ENCODE measurements at places on chromosomes 11 and 22.

DNA sequence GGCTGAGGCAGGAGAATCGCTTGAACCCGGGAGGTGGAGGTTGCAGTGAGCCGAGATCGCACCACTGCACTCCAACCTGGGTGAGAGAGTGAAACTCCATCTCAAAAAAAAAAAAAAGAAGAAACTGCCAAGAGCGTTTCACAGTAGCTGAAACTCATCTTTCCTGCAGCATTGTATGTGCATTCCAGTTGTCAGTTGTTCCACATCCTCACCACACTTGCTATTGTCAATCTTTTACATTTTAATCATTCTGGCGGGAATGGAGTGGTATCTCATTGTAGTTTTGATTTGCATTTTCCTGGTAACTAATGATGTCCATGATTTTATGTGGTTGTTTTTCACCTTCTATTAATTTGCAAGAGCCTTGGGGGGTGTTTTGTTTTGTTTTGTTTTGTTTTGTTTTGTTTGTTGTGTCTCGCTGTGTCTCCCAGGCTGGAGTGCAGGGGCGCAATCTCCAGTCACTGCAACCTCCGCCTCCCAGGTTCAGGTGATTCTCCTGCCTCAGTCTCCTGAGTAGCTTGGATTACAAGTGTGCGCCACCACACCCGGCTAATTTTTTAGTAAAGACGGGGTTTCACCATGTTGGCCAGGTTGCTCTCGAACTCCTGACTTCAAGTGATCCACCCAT is 8.1 kb upstream of the GNB1L start:
- H3K27ac ChIP-seq = no peak overlapping the region
- no peaks in the 10 kb centered on the region for H3K4me1 ChIP-seq
- no peak overlapping the region for H3K4me3 ChIP-seq
- DNase-seq = no peak
- H3K36me3 ChIP-seq = no peaks in the 10 kb centered on the region

GRCh38 chr11:105609832-105610781 is at the start of gene GRIA4:
GRIA4 (plus strand) TSS chr11:105610073; CDS start chr11:105610998, 925 bp downstream.
- no peaks in the 10 kb centered on the region for H3K4me1 ChIP-seq
- H3K27me3 ChIP-seq = peaks cover 19% of the 10 kb centered on the region
- no peaks in the 10 kb centered on the region for H3K36me3 ChIP-seq
- H3K4me3 ChIP-seq = no peak within 1 kb of the TSS

- no peaks in the 10 kb centered on the region for H3K36me3 ChIP-seq
- no peak overlapping the region for H3K27ac ChIP-seq
- H3K27me3 ChIP-seq = no peaks in the 10 kb centered on the region
- peak; percentile 62 for DNase-seq
- peaks cover 4% of the 10 kb centered on the region for H3K4me1 ChIP-seq
These were observed 29.7 kb downstream of the FAM83F start for GRCh38 chr22:40024201-40025061.

DNA sequence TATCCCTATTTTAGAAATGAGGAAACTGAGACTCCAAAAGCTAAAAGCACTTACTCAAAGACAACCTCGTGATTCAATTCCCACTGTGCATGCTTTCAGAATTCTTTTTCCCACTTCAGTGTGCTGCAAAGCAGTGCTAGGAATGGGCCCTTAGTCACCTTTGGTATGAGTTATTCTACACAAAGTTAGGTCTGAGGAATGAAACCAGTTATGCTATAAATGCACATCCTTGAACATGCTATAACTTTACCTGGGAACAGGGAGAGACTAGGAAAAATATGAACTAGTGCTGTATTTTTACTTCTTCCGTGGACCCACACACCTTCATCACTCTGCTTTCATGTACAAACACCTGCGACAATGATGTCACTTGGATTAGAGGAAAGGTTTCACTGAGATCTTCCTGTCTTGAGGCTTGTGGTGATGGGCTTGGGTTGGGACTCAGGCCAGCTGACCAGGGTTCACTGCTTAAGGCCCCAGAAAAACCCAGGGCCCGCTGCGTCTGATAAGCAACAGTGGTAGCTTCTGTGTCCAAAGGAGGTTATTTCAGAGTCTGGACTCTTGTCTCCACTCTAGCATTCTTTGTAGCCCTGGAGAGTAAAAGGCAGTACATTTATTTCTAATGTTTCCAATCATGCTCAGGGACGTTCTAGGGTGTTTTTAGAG is 81.6 kb downstream of the ZC3H12C start:
- no peak overlapping the region for H3K4me3 ChIP-seq
- H3K27ac ChIP-seq = no peak overlapping the region
- H3K36me3 ChIP-seq = no peaks in the 10 kb centered on the region
- H3K27me3 ChIP-seq = peaks cover 5% of the 10 kb centered on the region
- no peaks in the 10 kb centered on the region for H3K4me1 ChIP-seq
- DNase-seq = no peak

- H3K4me1 ChIP-seq = peaks cover 69% of the 10 kb centered on the region
- H3K36me3 ChIP-seq = no peaks in the 10 kb centered on the region
- no peak overlapping the region for H3K4me3 ChIP-seq
- no peak for DNase-seq
- H3K27ac ChIP-seq = peak overlapping the region; percentile 58
- no peaks in the 10 kb centered on the region for H3K27me3 ChIP-seq
These were observed 9.8 kb downstream of the ARRB1 start for GRCh38 chr11:75341612-75342011.

GRCh38 chr11:70193411-70194292 is 9.4 kb upstream of the FADD start:
- no peak for DNase-seq
- H3K4me3 ChIP-seq = no peak overlapping the region
- no peaks in the 10 kb centered on the region for H3K36me3 ChIP-seq
- peaks cover 7% of the 10 kb centered on the region for H3K27me3 ChIP-seq

- no peaks in the 10 kb centered on the region for H3K36me3 ChIP-seq
- H3K27me3 ChIP-seq = no peaks in the 10 kb centered on the region
- H3K4me3 ChIP-seq = no peak overlapping the region
- no peak overlapping the region for H3K27ac ChIP-seq
- peaks cover 48% of the 10 kb centered on the region for H3K4me1 ChIP-seq
These were observed 15.8 kb downstream of the EPS8L2 start for GRCh38 chr11:721741-722345.

- H3K27me3 ChIP-seq = no peaks in the 10 kb centered on the region
- H3K4me1 ChIP-seq = peaks cover 7% of the 10 kb centered on the region
- H3K27ac ChIP-seq = no peak overlapping the region
- peaks cover 23% of the 10 kb centered on the region for H3K36me3 ChIP-seq
These were observed 5.3 kb upstream of the NAP1L4 start for GRCh38 chr11:2997406-2997805.

GRCh38 chr11:82907371-82907770 is 5.8 kb downstream of the DDIAS start:
- H3K4me1 ChIP-seq = peaks cover 14% of the 10 kb centered on the region
- no peak overlapping the region for H3K4me3 ChIP-seq
- H3K27ac ChIP-seq = no peak overlapping the region
- no peaks in the 10 kb centered on the region for H3K27me3 ChIP-seq
- no peak for DNase-seq

DNA sequence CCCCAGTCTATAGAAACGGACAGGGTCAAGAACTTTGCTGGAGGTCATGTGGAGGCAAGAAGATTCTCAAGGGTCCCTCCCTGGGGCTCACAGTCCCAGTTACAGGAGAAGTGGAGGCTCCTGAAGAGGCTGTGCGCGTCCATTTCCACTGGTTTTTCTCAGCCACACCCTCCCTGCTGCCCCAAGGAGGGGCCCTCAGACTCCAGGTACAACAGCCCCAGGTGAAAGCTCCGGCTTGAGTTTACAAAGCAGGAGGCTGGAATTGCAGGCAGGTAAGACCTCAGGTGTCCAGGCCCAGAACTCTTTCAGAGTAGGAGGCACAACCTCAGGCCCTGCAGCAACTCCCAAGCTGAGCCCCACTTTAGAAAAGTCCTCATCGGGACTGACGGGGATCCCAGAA is 3.1 kb downstream of the SHANK2 start:
- no peak overlapping the region for H3K27ac ChIP-seq
- H3K36me3 ChIP-seq = no peaks in the 10 kb centered on the region
- no peaks in the 10 kb centered on the region for H3K27me3 ChIP-seq
- no peak for DNase-seq
- peaks cover 7% of the 10 kb centered on the region for H3K4me1 ChIP-seq
- no peak overlapping the region for H3K4me3 ChIP-seq

DNA sequence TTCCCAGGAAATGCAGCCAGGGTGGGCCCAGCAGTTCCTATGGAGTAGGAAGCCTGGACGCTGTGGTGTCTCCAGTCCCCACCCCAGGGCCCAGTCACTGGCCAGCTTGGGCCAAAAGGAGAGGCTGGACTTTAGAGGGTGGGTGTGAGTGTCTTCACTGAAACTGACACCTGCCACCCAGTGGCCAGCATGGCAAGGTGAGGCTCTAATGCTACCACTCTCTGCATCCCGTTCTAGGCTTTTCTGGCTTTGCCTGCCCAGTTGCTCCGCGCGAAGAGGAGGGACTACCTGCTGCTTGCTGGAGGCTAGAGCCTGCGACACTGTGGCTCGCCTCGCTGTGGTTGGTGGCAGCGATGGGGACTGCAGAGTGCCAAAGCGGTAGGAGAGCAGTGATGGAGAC is 35.4 kb downstream of the C22orf42 start:
- no peak overlapping the region for H3K4me3 ChIP-seq
- no peaks in the 10 kb centered on the region for H3K36me3 ChIP-seq
- H3K4me1 ChIP-seq = peaks cover 4% of the 10 kb centered on the region
- H3K27me3 ChIP-seq = no peaks in the 10 kb centered on the region
- DNase-seq = no peak
- H3K27ac ChIP-seq = no peak overlapping the region
